ENCODE measurements at places on chromosomes 5 and 9.

DNA sequence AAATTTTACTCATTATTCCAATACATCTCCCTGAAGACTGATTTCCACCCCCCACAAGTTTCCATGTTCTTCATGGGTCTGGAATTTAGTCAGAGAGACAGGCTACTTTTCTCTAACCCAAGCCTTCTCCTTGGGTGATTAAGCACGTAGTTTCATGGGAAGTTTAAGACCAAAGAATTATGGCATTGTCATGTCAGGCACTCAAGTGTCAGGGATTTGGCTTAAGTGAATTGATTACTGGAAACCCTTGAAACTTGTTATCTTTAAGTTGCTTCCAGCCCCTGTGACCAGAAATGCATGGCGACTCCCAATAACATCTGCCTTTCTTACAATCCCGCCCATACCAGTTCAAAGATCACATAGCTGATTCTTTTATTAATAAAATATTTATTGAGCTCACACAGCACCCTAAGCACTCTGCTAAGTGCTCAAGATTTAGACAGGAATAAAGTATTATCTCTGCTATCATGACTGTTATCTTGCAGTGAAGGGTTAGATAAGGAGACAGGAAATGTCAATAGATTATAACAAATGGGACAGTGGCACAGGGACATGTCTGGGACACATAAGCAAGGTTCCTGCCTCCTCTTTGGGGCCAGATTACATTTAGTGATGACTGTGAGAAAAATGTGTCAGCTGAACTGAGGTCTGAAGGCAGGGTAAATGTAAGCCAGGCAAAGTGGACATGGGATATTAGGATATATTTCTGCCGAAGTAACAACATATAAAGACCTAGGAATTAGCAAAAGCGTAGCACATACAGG lies 241.2 kb upstream of the TNC start:
- DNase-seq = no peak

DNA sequence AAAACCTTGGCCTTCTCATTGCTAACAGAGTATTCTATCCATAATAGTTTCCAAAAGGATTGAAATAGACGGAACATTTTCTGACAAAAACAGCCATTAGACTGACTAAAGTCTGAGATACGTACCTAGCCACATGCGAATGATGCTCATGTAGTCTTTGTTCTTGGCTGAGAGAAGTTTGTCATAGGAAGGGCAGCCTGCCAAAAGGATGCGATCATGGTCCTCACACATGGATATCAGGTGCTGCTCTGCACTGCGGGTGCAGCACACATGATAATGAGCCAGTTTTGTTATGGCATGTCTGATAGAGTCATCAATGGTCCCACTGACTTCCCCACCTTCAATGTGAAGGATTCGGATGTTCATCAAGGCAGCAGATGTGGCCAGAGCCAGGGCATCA lies 12.3 kb downstream of the GNE start:
- no peak for DNase-seq

DNA sequence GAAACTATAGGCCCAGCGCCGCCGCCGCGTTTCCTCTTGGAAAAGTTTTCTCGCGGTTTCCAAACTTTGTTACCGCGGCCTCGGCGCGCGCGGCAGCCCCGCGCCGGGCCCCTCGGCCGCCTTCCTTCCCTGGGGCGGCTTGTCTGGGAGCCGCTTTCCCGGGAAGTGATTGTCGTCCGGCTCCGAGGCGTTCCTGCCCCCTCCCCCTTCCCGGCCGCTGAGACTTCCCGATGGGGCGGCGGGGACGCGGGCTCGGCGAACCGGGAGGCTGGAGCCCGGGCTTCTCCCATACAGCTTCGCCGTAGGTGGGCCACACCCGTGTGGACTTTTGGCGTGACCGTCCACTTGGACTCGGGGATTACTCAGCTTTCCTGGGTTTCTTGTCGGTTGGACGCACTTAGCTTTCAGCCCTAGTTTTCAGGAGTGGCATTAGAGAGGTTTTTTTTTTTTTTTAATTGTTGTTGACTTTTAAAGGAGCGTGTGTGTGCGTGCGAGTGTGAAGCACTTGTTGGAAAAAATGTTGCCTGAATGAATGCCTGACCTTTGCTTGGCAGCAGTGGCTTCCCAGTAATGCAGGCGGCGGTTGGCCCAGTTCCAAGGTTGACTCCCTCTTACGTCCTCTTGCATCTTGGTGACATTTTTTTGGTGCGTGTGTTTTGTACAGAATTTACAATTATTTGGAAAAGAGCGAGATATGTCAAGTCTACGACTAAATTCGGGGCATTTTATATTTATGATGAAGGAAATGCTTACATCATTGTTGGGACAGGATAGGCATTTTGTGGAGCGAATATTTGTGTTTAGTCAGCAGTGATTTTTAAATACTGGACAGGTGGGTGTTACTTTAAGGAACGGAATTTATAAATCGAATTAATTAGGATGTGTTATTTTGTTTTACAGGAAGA lies 821 bp downstream of the CTNNA1 start:
- DNase-seq = peak; percentile 55

GRCh38 chr5:158856794-158857193 lies 242.9 kb downstream of the EBF1 start:
- DNase-seq = no peak

- no peak for DNase-seq
Observed at GRCh38 chr5:64144425-64145215, 21.0 kb upstream of the RNF180 start.

- no peak for DNase-seq
Observed at GRCh38 chr5:45113726-45114125, 305.0 kb downstream of the MRPS30 start.

GRCh38 chr5:96522635-96523355 lies 89.7 kb upstream of the PCSK1 start:
- no peak for DNase-seq

DNA sequence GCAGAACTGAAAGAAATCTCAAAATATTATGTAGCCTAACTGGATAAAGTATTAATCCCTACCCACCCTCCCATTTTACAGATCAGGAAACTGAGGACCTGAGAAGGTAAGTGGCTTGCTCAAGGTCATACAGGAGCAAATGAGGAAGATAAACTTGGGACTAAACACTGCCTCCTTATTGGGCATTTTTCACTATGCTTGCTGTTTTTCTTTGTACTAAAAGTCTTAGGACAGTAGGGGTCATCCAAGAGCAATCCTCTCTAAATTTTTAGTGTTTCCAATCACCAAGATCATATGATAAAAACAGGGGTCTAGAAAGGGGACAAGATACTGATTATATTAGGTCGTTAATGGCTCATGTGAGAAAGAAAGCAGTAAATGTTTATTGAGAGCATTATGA lies 80.8 kb downstream of the RORB start:
- no peak for DNase-seq

DNA sequence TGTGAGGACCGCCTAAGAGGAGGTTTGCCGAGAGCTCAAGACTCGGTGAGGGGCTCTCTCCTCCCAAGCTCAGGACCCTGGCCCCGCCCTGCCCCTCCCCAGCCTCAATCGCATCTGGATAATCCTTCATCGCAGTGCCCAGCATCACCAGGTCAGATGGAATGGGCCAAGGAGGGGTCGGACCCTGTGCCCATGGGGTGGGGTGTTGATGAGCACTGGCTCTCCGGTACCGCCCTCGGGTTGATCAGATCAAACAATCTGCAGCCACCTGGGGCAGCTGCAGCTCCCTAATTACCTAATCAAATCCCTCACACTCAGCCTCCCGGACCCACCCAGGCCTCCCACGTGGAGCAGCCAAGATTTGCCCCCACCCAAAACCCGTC lies 24.4 kb upstream of the TDRD7 start:
- DNase-seq = no peak

DNA sequence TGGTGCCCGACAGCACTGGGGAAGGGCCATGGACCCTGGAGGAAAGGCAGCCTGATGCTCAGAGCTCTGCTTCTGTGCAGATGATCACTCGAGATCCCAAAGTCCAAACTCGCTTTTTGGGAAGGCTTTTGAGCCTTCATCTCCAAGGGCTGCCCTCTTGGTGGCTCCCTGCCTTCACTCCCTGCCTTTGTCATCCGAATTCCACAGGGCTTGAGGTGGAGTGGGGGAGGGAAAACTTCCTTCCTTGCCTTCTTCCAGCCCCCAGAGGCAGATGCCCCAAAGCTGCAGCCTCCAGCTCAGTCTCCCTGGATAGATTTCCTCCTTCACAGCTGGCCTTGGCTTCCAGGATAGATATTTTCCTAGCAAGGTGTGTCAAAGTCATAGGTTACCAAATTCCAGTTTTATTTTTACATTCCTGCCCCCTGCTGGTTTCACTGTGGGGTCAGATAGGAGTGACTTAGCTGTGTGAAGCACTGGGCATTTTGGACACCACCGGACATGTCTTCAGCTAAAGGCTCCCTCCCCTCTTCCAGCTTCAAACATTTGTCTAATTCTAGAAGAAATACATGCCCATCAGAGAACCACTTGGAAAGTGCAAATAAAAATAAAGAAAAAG lies 268.2 kb downstream of the HSPA4 start:
- no peak for DNase-seq

- no peak for DNase-seq
Observed at GRCh38 chr5:175001876-175002645, 277.7 kb downstream of the MSX2 start.

DNA sequence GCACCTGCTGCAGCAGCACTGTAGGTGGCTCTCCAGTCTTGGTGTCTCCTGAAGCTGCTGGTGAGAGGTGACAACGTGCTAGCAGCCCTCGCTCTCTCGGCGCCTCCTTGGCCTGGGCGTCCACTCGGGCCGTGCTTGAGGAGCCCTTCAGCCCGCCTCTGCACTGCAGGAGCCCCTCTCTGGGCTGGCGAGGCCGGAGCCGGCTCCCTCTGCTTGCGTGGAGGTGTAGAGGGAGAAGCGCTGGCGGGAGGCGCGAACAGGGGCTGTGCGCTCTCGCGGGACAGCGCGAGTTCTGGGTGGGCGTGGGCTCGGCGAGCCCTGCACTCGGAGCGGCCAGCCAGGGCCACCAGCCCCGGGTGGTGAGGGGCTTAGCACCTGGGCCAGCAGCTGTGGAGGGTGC lies 62.2 kb upstream of the CNOT6 start:
- no peak for DNase-seq

GRCh38 chr5:35938568-35939227 lies at the start of gene CAPSL:
CAPSL (minus strand) TSS chr5:35938622; CDS start chr5:35921120, 17,502 bp downstream.
- DNase-seq = no peak

- no peak for DNase-seq
Observed at GRCh38 chr9:96258967-96259366, 43.0 kb downstream of the HSD17B3 start.

DNA sequence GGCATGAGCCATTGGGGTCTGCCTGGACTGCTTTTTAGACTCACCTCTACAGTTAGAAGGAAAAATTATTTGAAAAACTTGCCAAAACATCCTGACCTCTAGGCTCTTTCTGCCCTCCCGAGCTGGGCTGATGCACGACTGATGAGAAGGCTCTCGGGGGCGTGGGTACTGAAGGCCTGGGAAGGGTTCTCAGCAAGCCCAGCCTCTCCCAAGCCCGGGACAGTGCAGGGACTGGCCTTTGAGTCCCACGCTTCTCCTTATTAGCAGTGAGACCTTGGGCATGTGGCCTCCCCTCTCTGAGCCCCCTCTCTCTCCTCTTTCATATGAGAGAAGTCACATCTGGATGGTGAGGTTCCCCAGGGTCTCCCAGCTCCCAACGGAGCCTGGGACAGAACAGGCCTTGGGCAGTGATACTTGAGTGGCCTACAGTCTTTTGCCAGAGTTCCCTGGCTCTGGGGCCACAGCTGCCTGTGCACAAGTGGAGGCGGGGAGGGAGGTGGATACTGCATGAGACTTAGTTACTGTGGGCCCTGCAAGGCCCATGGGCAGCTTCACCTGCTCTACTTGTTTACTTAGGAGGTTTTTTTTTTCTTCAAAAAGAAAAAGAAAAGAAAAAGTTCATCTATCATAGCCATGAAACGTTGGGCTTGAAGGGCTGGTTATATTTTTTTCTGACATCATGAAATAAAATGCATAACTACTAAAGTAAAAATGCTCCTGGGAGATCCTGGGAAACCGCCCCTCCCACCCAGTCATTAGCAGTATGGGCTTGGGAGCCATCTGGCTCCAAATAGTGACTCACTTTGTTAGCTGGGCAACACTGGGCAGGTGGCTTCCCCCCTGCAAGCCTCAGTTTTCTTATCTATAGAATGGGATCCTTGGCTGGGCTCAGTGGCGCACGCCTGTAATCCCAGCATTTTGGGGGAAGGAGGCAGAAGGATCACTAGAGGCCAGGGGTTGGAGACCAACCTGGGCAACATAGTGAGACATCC lies 139.4 kb downstream of the GAPVD1 start:
- no peak for DNase-seq

DNA sequence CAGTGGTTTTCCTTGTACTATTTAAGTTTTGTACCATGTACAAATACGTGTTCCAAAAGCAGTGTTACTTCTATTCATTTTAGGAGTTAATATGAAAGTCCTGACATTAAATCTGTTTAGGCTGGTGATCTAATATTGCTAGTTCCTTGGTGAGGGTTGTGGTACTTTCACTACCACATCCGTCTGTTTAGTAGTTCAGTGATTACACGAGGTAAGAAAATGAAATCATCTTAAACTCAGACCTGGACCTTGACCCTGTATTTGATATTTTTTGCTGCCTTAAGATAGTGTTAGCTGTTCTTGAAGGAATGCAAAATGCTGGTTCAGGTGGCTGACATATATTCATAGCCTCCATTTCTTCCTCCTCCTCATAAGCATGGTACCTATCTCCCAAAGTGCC lies 50.3 kb downstream of the MTAP start:
- no peak for DNase-seq

DNA sequence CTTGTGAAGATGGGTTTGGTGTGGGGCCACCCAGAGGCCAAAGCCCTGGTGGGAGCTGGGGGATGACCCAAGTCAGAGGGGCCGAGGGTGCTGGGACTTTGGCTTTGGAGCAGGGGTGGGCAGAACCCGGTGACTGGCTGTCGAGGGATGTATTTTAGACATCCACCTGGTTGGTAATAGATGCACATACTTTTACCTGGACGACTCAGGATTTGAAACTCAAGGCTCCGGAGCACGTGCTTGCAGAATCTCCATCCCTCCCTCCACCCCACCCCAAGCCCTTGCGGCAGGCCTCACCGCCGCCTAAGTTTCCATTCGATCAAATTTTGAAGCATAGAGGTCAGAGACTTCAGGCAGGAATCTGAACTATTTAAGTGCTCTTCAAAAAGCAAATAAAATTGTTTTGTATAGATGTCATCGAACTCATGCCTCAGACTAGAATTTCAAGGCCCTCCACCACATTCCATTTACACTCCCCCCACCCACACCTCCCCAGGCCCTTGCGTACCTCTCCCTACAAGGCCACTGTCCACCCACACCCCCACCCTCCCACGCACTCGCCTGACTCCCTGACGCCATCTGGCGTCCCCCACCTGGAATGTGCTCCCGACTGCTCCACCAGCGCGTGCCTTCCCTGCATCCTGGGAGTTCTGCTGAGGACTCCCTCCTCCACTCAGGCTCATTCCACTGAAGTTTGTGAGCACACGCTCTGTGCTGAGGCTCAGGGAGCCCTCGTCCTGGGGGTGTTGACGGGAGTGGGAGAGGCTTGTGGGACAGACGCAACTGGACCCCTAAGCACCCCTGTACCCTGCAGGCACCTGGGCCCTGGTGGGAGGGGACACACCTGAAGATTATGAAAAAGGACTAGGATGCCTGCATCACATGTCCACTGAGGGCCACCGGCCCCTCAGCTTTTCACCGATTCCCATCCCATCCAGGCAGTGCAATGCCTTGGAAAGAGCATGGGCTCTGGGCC lies 56.4 kb upstream of the RPL26L1 start:
- DNase-seq = peak; percentile 99
